ENCODE measurements at places on chromosomes 6 and 20.

DNA sequence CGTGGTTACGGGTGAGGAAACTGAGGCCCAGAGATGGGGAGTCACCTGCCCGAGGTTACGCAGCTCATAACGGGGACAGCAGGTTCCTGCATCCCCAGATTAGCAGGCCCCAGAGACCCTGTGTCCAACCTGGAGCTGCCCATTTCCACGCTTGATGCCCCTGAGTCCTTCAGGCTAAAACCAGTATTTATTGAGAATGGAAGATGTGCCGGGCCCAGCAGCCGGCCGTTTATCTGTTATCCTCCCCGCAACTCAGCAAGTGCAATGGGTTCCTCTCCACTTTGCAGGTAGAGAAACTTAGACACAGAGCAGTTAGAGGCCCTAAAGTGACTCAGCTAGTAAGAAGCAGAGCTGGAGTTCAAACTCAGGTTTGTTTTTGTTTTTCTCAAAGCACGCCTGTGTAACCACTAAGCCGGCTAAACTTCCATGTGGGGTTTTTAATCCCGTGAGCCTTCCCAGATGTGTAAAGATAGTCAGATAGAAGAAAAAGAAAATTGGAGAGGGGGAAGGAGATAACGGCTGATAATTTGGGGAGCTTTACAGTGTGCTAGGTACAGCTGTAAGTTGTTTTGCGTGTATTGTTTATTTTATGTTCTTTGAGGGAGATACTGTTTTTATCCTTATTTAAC lies 775 bp downstream of the PFDN4 start:
- DNase-seq = no peak

GRCh38 chr6:32852018-32852843 lies 1.3 kb downstream of the TAP1 start:
- DNase-seq = no peak

DNA sequence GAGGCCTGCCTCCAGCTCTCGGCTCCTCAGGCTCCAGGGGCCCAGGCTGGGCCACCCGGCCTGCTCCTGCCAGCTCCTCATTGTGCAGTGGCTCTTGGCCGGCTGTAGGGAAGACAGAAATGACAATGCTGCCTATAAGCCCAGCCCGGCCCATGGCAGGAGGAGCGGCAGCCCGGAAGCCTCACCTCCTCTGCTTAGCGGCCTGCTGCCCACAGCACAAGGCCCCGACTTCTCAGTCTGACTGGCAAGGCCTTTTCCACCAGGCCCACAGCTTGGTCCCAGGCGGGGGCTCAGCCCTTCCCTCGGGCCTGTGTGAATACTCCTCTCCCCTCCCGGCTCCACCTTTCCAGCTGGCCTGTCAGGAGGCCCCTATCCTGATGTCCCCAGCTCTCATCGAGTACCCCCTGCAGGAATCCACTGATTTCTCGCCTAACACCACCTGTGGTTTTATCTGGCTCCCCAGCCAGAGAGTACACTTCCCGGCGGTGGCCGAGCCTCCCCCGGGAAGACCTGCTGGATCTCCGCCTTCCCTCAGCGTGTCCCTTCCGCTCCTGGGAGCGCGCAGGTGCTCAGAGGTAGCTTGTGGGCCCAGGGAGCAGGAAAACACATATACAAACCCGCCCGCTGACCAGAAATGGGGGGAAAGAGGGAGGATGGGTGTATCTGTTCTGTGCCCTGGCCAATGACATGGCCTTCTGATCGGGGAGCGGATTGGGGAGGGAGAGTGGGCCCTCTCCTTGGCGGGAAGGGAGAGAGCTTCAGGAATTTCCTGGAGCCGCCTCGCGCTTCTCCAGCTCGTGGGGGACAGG lies 963 bp downstream of the DDRGK1 start:
- no peak for DNase-seq

GRCh38 chr6:168208402-168208801 lies 111.2 kb downstream of the DACT2 start:
- DNase-seq = no peak

- no peak for DNase-seq
Observed at GRCh38 chr20:50325651-50326050, 135.0 kb downstream of the CEBPB start.

GRCh38 chr6:106281088-106281487 lies 44.5 kb downstream of the ATG5 start:
- DNase-seq = no peak

GRCh38 chr6:157323966-157324300 lies 614 bp upstream of the TMEM242 start:
- peak; percentile 37 for DNase-seq

GRCh38 chr6:148383658-148384368 lies 41.2 kb downstream of the SASH1 start:
- no peak for DNase-seq

- no peak for DNase-seq
Observed at GRCh38 chr6:45498591-45498990, 120.9 kb upstream of the SUPT3H start.

GRCh38 chr6:166721576-166721975 lies 94.5 kb upstream of the RPS6KA2 start:
- no peak for DNase-seq

DNA sequence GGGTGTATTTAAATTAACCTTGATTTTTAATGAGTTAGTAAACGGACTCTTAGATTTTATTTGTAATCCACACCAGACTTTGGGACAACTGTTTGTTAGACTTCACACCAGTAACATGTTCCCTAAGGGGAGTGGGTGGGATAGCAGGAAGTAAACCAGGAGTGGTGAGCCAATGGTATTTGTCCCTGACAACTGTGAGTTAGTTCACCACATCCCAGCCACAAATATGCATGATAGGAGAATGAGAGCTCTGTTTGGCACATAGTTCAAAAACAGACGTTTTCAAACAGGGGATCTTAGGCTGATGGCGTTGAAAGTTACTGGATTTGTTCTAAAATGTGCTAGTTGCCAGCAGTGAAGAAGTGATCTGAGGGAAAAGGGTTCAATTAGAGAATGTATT lies 18.7 kb upstream of the COL10A1 start:
- no peak for DNase-seq

DNA sequence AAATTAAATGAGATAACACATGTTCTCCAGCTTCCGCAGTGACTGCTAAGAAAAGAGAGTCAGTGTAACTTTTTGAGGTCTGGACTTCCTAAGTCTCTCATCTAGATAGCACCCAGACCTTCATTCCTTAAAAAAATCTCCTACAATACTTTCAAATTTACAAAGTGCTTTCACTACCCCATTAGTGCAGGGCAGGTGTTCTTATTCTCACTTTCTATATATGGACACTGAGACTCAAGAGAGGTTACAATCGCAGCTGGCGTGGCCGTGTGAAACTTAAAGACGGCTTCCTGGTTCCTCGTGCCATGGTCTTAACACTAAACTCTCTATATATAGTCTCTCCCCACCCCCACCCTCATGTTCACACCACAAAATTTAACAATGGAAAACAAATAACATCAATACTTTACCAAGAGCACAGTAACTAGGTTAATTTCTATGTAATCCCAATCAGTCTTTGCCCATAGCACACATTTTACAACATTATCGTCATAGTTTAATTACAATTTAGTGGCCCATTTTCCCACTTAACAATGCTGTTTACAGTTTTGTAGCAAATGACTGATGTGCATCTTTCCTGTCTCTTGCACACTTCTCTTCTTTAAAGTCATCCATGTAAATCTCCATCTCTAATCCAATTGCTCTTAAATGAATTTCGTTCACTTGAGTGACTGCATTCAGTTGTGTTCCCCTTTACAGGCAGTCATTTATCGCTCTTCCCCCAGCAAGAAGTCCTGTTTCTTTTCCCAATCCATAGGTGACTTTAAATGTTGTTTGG lies 78.8 kb upstream of the ARID1B start:
- no peak for DNase-seq

GRCh38 chr20:23018432-23018831 lies 16.7 kb upstream of the SSTR4 start:
- no peak for DNase-seq

- DNase-seq = no peak
Observed at GRCh38 chr6:131916847-131917246, 34.3 kb downstream of the CCN2 start.

GRCh38 chr6:153947808-153948447 lies 91.1 kb upstream of the OPRM1 start:
- no peak for DNase-seq

DNA sequence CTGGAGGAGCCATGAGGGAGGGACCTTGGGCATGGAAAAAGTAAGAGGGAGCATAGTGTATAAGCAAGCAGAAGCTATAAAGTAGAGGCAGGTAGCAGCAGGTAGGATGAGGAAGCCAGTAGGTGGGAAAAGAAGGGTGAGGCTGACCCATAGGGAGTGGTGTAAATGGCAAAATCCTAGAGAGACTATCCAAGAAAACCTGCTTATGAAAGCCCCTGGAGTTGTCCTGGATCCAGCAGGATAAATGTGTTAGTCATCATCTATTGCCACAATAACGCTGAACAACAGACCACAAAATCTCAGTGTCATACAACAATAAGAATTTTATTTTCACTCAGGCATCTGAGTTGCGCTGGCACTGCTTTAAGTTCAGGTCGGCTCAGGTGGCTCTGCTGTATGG lies 30.2 kb downstream of the CHD6 start:
- no peak for DNase-seq

DNA sequence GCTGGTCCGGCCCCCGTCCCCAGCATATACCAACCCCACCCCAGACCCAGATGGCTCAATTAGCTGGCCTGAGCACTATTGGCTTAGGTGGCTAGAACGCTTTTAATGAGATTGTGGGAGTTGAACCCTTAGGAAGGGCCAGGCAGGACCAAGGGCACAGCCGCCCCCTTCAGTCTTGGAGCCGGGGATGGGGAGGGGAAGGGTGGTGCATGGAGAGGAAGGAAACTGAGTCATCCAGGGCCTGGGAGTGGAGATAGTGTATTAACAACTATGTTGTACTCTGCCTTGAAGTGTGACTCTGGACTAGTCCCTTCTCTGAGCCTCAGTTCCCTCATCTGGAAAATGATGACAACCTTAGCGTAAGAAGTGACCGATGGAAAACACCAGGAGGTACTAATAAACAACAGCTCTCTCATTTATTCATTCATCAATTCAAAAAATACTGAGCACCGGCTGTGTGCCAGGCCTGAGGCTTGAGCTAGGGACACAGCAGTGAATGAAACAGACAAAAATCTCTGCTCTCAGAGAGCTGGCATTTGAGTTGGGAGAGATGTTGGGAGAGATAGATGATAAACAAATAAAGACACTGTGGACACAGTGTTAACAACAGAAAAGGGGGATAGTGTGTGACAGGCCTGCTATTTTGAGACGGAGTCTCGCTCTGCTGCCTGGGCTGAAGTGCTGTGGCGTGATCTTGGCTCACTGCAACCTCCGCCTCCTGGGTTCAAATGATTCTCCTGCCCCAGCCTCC lies 11.5 kb downstream of the PEDS1 start:
- no peak for DNase-seq

GRCh38 chr6:2725999-2726567 lies 24.6 kb downstream of the MYLK4 start:
- no peak for DNase-seq

GRCh38 chr20:58131551-58132142 lies 96.8 kb downstream of the ANKRD60 start:
- no peak for DNase-seq

DNA sequence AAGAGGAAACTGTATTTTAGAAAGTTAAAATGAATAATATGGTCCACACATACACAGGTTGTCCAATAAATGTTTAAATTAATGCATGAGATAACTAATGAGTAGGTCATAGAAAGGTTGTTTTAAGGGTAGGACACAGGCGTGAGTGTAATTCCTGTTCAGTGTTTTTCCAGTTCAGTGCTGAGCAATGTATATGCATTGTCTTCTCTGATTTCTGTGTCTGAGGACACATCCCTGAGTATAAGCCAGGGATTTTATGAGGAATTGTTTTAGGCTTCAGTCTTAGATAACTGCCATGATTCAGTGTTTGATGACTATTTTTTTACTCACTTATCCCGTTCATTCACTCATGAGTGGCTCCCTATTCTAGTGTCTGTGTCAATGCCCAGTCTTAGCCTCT lies 298.5 kb upstream of the TBX18 start:
- no peak for DNase-seq

GRCh38 chr6:44253307-44254101 lies 3.8 kb downstream of the SLC35B2 start:
- DNase-seq = no peak

DNA sequence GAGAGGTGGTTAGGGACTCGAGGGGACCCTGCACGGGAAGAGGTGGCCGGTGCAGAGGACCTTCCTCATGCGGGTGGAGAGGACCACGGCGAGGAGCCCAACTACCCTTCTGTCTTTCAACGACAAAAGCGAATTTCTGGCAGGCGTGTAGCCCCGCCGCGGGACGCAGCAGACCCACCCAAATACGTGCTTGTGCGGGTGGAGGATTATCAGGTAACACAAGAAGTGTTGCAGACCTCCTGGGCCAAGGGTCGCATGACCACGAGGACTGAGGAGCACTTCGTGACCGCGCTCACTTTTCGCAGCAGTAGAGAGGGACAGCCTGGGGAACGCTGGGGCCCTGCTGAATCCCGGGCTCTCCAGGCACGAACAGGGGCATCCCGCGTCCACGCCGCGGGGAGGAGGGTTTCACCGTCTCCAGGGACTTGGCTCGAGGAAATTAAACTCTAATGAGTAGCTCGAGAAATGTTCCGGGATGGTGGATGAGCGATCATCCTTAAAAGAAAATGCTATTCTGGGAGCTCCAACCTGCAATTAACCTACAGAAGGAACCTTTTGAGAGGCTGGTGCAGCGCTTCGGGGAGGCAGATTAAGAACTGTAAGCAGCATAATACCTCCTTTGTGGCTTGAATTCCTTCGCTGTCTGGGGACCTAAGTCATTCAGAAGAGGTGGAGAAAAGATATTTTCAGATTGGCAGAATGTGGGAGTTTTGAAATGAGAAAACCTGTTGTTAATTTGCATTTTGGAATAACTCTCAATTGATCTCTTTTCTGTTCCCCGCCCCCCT lies 804 bp downstream of the C6orf141 start:
- no peak for DNase-seq

DNA sequence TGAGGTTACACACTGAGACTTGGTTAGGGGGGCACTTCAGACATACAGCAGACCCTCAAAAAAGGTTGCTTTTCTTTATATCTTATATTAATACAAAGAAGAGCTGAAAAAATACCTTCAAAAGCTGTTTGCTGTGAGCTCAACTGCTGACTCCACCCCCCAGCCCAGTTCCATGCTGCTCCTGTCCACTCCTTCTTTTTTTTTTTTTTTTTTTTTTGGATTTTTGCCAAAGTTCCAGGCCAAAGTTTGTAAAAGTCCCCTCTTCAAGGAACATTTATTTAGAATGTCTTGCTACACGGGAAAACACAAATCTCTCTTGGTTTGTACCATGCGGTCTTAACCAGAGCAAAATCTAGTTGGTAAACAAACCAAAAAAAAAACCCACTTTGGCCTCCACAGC lies 85.3 kb upstream of the AKAP12 start:
- DNase-seq = no peak

DNA sequence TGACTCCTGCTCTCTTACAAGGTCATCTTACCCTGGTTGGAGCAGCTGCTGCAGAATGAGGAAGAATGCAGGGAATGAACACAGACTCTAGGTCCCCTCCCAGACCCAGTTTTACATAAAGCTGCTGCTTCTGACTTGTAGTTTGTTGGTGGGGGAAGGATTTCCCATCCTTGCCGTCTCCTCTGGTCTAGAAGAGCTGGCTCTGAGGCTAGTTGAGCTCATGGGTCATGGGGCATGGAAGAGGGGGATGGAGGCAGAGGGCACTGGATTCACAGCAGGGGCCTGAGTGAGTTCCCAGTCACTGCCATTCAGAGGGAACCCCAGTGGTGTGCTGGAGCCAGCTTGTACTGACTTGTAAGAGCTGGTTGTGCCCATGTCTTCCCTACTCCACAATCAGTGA lies 9.2 kb upstream of the GUCA1A start:
- no peak for DNase-seq
